GOT3 (cell line): ENCODE measurements at places on chromosomes 3 and 15.

DNA sequence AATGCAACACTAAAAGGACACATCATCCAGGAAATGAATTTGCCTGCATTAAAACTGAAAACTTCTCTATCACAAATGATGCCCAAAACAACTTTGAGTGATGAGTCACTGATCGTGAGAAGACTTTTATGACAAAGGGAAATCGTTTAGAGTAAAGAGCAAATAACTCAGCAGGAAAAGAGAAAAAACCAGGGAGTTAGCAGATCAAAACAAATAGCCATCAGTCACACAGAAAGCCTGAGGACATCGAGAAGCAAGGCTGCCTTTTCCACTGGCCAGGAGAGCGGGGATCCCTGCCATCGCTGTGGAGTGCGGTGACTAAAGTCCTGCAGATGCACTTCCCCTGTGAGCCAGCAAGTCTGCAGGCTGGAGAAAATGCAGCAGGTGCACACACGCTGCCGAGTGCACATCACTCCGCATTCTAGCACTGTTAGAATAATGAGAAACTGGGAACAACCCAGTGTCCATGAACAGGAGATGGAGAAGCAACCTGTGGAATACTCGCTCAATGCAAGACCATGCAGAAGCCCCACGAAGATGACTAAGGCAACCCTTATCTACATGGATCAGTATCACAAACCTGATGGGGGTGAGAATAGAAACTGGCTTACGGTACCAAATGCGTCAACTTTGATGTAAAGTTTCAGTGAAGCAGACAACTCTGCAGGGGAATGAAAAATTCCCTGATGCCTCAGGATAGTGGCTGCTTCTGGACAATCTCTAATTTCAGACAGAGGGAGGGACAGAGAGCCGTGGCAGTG is 86.4 kb downstream of the NSMCE3 start:
- no peak for DNase-seq

DNA sequence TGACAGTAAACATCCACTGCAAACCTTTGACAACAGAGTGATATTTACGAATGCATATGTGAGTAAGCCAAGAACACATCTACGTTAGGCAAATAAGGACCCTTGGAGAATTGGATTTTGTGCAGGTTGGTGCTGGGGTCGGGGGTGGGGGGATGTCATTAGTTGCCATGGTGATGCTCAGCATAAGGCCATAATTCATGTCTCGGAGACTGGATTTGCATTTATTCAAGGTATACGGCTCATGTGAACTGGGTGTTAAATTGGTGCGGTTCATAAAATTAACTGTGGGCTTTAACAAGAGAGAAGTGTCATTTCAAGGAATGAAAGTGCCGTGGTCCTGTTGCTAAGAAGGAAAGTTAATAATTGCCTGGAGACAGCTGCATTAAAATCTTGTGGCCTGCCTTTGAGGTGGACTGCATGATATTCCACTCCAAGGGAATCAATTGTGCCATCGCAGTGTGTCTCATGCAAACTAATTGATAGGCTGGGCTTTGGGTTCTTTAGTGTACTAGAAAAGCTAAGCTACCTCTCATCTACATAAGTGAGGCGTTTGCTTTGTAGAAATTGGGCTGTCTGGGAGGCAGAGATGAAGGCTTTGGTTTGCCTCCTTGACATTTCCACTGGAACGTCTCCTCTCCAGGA is 228.9 kb upstream of the FEZF2 start:
- DNase-seq, result no peak

DNA sequence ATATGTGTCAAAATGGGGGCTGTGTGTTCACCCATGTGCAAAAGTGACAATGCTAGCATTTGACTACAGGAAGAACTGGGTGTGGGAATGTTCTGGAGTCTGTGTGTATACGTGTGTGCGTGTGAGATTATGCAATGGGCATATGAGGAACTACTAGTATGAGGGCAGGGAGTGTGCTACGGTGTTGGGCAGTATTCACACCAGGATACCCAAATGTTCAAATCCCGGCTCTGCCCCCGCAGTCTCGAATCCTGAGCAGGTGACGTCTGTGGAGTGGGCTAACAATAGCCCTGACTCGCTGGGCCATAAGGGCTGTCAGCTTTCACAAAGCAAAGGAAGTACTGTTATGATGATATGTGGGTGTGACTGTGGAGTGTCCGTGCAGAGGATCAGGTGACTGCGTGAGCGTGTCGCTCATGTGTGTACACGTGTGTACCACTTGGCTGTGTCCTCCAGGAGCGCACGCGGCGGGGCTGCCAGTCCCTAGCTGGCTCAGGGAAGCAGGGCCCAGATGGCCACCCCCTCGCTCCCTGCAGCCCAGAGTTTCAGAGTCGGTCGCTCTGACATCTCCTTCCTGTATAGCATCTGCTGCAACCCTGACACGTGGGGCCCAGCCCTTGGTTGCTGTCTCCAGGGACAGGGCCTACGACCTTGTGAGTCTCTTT is 27.2 kb downstream of the IQSEC1 start:
- DNase-seq, result no peak

DNA sequence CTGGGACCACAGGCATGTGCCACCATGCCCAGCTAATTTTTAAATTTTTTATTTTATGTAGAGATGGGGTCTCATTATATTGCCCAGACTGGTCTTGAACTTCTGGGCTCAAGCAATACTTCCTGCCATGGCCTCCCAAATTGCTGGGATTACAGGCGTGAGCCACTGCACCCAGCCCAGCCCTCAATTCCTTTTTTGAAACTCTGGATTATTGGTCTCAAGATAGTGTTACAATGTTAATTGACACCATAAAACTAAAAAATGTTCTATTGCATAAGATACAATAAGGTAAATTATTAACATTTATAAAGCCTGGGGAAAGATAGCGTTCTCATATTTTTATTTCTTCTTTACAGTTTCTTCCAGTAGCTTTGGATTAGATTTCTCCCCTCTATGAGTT is 3.9 kb upstream of the NFKBIZ start:
- no peak for DNase-seq

DNA sequence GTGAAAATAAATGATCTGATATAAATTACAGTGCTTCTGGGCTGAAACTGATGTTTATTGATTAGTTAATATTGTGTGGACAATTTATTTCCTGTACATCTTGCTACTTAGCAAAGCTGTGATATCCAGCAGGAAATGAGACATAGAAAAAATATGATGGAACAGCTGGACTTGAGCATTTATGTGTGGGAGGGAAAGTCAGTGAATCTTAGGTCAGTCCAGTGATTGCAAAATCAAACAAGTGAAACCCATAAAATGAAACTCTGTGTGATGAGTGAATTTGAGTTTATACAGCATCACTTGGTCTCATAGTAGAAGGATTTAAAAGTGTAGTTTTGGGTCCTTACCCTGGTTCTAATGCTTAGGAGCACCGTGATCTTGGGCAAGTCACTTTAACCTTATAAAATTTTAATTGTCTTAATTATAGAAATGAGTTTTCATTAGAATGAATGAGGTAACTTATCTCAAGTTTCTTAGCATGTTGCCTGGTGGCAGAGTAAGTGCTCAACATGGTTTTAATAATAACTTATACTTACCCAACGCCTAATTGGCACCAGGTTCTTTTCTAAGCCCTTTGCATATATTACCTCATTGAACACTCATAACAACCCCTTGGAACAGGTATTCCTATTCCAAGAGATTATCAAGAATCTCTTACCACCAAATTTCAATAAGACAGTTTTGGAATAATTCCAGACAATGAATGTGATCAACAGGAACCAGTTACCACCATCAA is 194.6 kb downstream of the ADAMTSL3 start:
- no peak for DNase-seq

GRCh38 chr3:109268181-109268580 is 48.1 kb downstream of the DPPA2 start:
- DNase-seq, result no peak

DNA sequence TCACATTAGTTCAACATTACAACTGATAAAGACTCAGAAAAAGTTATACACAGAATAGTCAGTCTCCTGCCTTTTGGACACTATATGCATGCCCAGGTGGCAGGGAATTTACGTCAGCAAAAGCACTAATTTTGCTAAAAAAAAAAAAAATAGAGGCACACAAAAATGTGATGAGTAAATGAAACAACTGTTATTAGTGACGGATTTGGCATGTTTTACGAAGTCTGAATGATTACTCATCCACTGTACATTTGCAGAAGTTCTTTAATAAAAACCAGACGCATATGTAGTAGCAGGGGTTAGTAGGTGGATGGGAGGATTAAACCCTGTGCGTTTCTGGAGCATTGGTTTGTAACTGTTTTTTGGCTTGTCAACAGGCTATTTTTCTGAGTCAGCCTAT is 99.0 kb downstream of the MITF start:
- DNase-seq, result no peak

DNA sequence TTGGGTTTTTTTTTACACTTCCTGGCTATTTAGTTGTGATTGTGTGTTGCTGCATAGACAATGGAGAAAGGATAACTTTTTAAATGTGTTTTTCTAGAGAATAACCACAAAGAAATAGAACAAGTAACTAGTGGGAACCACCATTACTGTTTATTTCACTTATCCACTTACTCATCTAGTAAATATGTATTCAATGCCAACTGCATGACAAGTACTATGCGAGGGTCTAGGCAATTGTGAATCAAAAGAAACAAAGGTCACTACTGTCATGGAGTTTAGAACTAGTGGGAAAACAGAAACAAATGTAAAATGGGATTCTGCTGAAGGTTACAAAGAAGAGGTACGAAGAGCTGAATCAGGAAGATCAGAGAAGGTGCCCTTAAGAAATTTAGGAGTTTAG is 600.9 kb upstream of the ROBO2 start:
- no peak for DNase-seq

DNA sequence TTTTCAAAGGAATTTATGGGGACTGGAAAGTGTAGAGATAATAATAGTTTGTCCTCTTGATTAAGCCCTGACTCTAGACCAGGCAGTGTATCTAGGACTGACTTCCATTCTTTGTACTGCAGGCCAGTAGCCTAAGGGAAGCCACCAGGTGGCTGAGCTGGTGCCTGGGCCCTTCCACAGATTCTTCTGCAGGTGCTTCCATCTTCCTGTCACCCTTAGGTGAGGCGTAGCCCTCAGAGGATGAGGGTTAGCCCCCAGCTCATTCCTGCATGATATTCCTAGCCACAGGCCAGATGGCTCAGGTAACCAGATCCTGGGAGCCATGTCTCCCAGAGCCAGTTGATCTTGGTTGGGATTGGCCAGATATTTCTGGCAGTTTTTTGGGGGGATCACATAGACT is 169.0 kb upstream of the IL12A start:
- DNase-seq, result no peak

GRCh38 chr3:73768524-73769308 is 144.0 kb upstream of the PDZRN3 start:
- DNase-seq, result no peak

DNA sequence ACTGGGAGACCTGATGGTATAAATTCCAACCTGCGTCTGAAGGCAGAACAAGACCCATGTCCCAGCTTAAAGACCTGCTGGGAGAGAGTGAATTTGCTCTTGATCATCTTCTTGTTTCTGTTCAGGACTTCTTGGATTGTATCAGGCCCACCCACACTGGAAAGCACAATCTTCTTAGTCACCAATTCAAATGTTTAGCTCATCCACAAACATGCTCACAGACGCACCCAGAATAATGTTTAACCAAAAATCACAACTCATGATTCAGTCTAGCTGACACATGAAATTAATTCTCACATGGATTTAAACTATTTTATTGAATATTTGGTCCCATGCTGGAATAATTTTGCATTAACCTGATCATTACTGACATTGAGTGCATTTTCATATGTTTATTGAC is 37.8 kb upstream of the GOLGA6L2 start:
- no peak for DNase-seq

DNA sequence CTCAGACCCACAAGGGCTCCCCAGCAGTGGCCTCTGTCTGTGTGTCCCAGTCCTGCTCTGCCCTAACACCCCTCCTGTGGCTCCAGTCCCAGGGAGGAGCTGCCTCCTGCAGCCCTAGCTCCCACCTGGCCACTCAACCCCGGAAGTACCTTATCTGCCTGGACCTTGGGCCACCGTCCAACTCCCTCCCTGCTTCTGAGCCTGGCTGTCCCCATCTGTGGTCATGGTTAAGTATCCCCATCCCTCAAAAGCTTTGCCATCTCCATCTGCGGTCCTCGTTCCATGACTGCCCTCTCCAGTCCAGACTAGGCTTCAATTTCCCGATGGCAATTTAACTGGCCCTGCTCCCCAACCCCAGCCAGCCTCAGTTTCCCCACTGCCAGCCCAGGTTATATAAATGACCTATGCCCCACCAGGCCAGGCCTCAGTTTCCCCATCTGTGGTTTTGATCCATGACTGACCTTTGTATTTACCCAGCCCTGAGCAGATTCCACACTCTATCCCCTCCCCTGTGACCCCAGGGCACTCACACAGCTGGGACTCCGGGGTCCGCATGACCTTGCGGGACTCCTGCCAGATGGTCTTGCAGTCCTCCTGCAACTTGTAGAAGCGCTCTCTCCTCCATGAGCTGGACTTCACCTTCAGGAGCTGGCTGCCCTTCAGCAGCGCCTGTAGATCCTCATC is 9.6 kb downstream of the PLCD1 start:
- no peak for DNase-seq

- no peak for DNase-seq
These were observed 49.4 kb upstream of the SYNPR start for GRCh38 chr3:63228677-63229076.

DNA sequence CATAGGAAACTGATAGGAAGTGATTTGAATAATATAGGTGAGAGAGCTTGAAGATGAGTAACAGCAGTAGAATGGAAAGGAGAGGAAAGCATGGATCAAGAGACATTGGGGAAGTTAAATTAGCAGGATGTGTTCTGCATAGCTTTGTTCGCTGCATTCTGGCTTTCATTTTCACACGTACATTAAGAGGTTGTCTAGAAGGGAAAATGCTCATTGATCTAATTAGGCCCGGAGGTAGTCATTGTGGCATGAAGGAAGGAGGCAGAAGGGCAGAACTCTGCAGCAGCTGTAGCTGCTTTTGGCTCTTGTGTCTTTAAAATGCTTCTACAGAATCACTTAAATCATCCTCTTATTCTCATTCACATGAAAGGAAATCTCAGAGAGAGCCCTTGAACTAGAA is 40.3 kb downstream of the KCNAB1 start:
- no peak for DNase-seq

- DNase-seq, result no peak
These were observed 15.3 kb downstream of the B3GNT5 start for GRCh38 chr3:183268366-183268765.

GRCh38 chr3:184354121-184354728 is 7.2 kb downstream of the CLCN2 start:
- no peak for DNase-seq

- DNase-seq, result no peak
These were observed 50.6 kb upstream of the PLXNA1 start for GRCh38 chr3:126932188-126932931.
